ENCODE measurements at places on chromosomes 7 and 10.

DNA sequence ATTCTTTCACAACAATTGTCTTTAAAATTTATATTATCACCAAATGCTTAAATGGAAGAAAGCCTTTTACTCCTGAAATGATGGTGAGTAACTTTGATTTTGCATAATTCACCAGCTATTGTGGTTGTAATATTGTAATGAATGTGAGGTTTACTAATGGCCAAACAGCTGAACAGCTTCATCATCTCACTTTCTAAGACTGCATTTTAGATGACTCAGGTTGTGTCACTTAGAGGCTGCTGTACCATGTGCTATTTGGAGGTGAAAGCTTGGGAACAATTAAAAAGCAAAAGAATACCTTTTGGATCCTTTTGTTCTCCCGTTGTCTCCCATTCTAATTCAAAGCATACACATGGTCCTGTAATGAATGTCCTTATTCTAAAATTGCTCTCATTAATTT is 604.0 kb upstream of the PFKP start:
- DNase-seq: no peak

- DNase-seq: no peak
These were observed 16.9 kb downstream of the PIK3CG start for GRCh38 chr7:106881984-106882383.

DNA sequence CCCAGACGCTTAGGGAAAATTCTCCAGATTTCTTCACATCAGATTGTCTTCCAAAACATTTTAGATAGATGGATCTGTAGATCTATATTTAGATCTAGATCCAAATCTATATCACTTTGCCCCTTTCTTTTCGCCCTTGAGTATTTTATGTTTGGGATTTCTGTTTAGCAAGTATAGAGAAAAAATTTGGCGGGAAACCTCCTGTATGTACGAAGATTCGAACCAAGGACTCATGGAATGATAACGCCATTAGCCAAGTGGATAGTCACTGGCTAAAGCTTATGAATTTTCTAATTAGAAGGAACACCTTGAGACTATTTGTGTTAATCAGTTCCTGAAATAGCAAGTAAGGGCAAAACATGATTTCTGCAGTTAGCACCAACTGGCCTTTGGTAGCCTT is 1.2 kb downstream of the THNSL1 start:
- no peak for DNase-seq

- no peak for DNase-seq
These were observed 145.1 kb downstream of the C1GALT1 start for GRCh38 chr7:7327423-7327822.

DNA sequence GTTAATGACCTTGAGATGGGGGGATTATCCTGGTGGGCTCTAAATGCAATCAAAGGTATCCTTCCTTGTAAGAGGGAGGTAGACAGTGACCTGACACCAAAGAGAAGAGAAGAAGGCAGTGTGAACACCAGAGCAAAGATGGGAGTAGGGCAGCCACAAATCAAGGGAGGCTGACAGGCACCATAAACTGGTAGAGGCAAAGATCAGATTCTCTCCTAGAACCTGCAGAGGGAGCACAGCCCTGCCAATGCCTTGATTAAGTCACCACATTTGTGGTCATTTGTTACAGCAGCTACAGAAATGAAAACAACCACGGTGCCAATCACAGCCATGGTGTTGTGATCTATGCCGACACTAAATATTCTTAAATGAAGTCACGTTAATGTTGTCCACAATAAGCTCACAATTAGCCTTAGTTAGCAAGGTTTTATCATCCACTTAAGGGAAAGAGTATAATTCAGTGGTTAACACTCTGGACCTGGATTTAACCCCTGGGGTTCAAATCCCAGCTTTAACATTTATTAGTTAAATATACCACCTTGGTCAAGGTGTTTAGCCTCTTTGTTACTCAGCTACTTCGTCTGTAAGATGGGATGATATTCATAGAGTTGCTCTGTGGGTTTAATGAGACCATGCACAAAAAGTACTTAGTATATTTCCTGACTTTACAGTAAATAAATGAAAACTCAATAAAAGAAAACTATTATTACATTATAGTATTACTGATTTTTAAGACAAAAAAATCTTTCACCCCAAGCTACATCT is 70.8 kb downstream of the SGMS1 start:
- peak; percentile 4 for DNase-seq

DNA sequence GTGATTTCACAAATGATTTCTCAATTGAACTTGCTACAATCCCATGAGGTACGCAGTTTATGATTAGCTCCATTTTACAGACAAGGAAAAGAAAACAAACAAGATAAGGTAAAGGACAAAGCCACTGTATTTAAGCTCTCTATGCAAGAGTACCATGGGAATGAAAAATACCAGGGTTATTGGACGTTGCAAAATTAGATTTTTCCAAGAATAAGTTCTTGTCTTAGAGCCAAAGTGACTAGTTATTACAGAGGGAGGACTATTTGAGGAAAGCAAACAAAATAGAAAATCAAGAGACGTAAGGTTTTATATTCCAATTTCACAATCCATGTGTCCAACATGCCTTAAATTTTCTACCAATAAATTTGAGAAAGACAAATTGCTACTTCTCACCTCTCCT is 97.9 kb upstream of the PTN start:
- no peak for DNase-seq

DNA sequence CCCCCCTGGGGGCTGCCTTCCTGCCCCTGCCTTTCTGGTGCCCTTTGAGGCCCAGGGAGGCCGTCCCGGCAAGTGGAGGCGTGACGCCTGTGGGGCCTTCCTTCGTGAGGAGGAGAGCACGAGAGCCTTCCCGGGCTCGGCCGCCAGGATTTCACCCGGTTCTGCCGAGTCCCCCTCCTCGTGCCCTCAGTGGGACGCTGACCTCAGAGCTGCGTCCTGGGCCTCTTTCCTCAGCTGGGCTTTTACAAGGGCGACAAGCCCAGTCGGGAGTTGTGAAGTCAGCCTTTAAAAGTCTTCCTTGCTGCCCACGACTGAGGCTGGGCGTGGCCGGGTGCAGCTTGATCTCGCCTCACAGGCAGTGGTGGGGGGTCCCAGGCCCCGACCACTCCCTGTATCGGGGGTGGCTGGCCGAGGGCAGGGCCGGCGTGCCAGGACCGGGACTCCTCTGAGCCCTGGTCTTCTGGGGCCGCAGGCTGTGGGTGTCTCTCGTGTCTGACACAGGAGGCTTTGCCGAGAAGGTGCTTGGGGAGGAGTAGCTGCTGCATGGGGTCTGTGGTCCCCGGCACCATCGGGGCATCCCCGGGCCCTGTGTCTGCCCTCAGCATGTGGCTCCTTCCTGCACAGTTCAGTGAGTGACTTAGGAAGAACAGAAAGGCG is 41.8 kb downstream of the FAM20C start:
- DNase-seq: no peak

DNA sequence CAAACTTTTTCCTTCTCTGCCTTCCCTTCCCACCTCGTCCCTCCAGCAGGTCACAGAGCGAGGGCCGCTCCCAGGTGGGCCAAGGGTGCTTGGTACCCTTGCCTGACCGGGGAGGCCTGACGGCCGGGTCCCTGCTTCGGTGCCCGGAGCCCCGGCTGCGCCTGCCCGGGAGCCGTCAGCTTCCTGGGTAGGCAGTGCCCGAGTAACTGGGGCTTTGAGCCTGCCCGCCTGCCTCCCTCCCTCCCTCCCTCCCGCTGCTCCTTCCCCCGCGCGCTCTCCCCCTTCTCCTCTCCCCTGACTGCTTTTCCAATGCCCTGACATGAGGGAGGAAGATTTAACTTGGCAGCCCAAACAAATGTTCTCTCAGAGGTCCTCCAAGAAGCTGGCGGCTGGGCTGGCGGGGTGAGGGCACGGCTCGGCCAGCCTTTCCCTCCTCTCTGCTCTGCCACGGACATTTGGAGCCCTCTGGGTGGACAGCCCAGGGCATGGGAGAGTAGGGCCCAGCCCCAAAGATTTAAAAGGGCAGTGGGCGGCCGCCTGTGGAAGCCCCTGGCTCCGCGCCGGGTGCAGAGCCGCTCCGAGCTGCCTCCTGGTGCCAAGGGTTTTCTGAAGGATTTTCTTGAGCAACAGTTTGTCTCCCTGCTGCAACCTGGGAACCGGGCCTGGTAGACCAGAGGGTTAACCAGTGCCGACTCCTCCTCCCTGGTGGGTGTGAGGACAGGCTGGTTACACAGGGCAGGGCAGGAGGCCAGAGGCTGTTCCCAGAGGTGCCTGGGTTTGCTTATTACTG is 2.0 kb downstream of the ZMIZ1 start:
- no peak for DNase-seq

DNA sequence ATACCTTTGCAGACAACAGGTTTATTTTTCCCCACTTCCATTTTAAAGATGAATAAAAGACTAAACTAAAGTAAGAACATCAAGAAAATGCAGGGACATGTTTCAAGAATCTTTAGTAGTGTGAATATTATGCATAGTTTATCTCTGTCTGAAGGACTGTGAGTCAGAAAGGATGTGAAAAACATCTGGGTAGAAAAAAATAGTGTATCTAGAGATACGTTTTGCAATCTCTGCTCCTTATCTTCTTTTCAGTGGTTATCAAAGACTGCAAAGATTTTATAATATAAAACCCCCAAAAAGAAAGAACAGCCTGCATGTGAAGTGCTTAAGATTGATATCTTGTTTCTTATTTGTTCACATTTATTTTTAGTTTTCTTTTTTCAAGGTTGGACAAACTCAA is 101.9 kb upstream of the ARHGAP21 start:
- DNase-seq: no peak

DNA sequence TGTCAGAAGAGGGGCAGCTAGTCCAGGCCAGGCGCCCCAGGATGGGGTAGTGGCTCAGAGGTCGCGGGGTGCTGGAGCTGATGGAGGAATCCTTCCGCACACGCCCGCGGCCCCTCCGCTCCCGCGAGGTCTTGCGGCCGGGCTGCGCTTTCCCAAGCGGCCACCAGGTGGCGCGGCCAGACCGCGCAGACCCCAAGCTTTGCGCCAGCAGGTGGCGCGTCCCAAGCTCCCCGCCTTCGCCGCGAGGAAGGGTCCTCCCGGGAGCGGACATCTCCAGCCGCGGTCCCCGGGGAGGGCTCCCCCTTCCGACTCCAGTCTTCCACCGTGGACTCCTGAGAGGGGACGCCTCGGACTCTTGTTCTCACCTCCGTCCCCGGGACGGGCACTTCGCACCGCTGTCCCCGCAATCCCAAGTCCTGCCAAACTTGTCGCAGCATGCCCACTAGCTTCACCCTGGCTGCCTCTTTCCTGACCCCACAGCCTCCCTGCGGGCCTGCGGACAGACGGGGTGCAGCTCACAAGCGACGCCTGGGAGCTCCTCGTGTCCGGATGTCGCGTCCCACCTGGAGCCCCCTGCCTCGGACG is 19.4 kb downstream of the KCNK18 start:
- no peak for DNase-seq

- DNase-seq: no peak
These were observed 15.3 kb downstream of the SH3PXD2A start for GRCh38 chr10:103839872-103840739.
